ENCODE measurements at places on chromosomes 7 and 10.

GRCh38 chr7:127844165-127844564 is 187.1 kb downstream of the LRRC4 start:
- DNase-seq = no peak

- DNase-seq = no peak
Observed at GRCh38 chr10:69761320-69761719, 40.4 kb upstream of the COL13A1 start.

GRCh38 chr10:57145548-57145947 is 784.5 kb upstream of the ZWINT start:
- no peak for DNase-seq

DNA sequence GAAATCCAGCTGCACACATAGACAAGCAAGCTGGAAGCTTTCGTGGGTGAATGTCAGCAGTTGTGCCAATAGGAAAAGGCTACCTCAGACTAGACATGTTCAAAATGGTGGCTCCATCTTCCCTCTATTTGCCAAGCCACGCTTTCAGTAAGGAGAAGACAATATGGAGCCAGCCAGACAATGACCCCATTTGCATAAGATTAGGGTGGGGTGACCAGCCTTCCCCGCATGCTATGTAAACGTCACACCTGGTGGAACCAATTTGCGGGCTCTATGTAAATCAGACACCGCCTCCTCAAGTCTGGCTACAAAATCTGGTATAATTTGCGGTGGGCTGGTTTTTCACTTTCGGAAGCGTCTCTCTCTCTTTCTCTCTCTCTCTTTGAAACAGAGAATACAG is 297.4 kb upstream of the PCDH15 start:
- no peak for DNase-seq

- DNase-seq = no peak
Observed at GRCh38 chr10:80324086-80324485, 32.5 kb downstream of the DYDC1 start.

DNA sequence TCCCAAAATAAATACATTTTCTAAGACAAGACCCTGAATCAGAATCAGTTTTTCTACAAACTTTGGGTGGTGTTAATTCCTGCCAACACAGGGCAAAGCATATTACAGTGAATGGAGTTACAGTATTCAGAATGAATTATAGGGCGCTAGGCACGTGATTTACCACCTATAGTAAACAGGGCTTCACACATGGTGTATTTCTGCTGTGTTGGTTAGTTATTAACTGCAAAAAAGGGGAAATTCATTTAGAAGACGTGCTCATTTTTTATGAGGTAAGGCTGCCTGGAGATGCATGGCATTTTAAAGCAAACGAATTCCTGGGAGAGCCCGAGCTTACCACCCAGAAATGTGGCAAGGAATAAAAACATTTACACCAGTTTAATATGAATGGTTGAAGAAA is 393.8 kb downstream of the LRMDA start:
- DNase-seq = no peak

GRCh38 chr10:17212802-17213221 is 11.3 kb upstream of the TRDMT1 start:
- DNase-seq = no peak

GRCh38 chr7:2863461-2864066 is 19.5 kb upstream of the GNA12 start:
- DNase-seq = no peak

GRCh38 chr10:43127442-43127841 is 10.8 kb upstream of the CSGALNACT2 start:
- no peak for DNase-seq

GRCh38 chr7:75854233-75854632 is 24.6 kb upstream of the RHBDD2 start:
- no peak for DNase-seq

DNA sequence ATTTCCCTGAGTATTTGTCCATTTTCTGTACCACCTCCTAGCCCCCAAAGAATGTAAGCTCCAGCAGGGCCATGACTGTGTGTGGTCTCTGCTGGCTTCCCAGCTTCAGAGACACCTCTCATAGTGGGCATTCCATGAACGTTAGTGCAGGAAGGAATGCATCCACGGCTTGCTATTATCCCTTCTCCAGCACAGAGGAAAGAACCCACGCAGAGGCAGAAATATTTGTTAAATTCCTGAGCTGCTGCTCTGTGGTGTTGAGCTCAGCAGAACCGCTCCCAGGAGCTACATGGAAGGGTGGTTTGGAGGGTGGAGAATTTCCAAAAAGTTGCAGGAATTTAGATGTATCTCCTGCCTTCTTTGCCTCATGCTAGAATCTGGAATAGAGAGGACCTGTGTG is 275.2 kb downstream of the POU6F2 start:
- no peak for DNase-seq

GRCh38 chr7:37482505-37482904 is 33.8 kb upstream of the ELMO1 start:
- no peak for DNase-seq

DNA sequence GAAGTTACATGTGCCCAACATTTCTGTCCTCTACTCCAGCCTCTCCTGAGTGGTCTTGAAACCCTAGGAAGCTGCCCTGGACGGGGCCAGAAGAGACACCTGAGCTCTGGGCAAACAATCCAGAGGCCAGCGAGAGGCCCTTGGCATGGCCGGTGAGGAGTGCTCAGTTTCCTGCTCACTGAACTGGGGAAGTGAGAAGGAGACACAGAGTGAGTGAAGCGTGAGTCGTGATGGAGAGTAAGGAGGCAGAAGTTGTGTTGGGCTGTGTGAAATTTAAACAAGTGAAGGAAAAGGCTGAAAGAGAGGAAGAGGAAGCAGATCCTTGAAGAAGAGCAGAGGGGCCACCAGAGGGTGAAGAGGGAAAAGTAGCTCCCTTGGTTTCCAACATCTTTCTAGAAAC is 73.2 kb downstream of the WNT2 start:
- DNase-seq = no peak

DNA sequence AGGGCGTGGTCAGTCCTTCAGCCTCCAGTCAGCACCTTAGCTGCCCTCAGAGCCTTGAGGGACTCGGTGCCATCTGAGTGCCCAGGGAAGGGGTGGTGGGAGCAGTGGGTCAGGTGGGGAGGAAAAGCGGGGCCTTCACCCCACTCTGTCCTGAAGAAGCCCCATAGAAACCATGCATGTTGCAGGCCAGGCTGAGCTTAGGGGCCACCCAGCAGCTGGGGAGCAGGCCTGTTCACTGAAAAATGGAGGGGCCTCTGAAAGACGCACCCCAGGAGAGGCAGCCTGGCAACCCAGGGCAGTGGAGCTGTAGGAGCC is 144.3 kb downstream of the GRID1 start:
- DNase-seq = no peak

DNA sequence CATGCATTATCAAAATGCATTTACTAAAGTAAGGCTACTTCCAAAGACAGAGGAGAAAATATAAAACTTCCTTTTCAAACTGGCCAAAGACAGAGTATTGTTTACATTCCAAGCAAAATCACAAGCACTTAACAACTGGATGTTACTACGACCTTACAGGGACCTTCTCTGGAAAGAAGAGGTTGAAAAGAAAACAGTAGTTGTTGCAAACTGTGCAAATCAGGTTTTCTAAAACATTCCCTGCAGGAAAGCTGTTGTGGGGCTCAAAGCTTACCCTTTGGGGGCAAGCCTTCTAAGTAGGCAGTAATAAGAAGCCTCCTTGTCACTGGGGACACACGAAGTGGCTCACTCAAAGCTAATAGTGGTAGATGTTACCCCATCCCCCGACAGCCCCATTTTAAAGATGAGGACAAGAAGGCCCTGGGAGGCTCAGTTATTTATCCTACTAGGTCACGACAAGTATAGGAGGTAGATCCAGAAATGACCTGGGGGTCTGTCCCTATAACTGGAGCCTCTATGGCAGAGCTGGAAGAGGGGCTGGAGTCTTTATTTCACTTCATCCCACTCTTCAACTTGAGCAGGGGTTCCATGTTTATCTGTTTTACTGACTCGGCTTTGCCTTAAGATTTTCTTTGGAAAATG is 46.6 kb downstream of the ATXN7L1 start:
- DNase-seq = no peak

DNA sequence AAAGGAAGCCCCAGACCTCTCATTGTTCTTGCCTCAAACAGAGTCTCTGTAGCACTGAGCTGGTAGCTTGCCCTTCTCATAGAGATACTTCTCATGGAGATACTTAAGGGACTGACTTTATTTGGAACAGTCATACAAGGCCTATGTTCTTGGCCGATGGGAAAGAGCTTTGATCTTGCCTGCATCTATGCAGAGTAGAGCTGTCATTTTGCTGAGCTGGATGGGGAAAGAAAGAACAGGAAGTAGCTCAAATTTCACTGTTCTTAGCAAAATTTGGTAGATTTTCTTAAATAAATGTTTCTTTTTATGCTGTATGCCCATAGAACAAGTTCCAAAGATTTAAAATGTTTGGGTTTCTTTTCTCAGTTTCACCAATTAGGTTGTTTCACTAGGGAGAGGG is 119.3 kb upstream of the SEC61G start:
- DNase-seq = no peak

GRCh38 chr7:143978585-143978984 is 21.5 kb upstream of the OR6B1 start:
- no peak for DNase-seq

GRCh38 chr7:99447943-99448342 is 9.2 kb downstream of the CPSF4 start:
- DNase-seq = no peak

- no peak for DNase-seq
Observed at GRCh38 chr10:58921421-58921855, 255.0 kb upstream of the PHYHIPL start.

DNA sequence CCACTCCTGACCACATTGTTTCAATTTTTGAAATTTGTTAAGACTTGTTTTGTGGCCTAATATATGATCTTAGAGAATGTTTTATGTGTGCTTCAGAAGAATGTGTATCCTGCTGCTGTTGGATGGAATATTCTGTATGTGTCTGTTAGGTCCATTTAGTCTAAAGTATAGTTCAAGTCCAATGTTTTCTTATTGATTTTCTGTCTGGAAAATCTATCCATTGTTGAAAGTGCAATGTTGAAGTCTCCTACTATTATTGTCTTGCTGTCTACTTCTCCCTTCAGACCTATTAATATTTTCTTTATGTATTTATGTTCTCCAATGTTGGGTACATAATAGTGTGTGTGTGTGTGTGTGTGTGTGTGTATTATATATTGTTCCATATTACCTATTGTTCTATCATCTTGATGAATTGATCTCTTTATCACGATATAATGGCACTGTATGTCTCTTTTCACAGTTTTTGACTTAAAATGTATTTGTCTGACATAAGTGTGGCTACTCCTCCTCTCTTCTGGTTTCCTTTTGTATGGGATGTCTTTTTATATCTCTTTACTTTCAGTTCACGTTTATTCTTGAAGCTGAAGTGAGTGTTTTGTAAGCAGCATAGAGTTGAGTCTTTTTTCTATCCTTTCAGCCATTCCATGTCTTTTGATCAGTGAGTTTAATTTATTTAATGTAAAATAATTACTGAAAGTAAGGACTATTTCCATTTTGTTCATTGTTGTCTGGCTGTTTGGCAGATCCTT is 61.3 kb downstream of the AKR1D1 start:
- DNase-seq = no peak

GRCh38 chr7:75971961-75972763 is 22.2 kb downstream of the TMEM120A start:
- DNase-seq = no peak

DNA sequence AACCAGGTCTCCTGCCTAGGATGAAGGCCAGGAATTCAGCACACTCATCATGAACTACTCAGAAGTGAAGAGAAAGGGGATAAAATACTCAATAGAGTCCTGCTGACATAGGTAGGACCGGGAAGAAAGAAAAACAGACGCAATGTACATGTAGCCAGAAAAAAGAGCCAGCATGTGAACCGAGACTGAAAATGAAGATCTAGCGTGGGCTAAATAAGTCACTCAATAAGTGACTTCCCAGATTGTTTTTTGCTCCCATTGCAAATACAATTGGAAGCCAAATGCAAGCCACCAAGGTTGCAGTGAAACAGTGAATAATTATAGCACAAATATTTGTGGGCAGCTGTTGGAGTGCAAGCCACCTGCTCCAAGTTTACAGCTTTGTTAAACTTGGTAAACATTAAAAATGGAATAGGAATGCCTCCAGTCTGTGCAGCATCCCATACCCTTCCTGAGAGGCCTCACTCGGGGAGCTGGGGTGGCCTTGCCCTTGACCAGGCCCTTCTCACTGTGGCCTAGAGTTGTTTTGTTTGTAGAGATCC is 34.7 kb upstream of the HPS1 start:
- no peak for DNase-seq

- no peak for DNase-seq
Observed at GRCh38 chr10:86099542-86100334, 266.9 kb downstream of the GRID1 start.

DNA sequence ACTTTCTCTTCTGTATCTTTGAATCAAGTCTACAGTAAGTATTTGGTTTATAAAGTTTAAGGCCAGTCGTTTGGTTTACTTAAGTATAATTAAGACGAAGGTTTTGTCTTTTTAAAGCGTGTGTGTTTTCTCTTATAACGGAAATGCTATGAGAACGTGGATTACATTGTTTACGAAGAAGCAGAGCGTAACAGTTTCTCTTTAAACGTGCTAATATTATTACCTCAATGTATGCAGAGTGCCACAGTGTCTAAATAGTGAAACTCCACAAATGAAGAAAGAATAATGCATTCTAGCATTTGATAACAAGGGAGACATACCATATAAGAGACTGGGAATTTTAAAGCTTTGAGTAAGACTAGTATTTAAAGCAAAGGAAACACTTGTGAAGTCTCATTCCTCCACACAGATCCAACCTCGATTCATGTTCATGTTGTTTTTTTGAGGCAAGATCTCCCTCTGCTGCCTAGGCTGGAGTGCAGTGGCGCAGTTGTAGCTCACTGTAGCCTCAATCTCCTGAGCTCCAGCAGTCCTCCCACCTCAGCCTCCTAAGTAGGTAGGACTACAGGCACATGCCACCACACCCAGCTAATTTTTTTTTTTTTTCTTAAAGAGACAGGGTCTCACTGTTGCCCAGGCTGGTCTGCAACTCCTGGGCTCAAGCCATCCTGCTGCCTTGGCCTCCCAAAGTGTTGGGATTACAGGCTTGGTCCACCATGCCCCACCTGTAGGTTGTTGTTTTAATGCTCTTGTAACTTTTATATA is 75.1 kb downstream of the ANKRD61 start:
- DNase-seq = no peak

- DNase-seq = no peak
Observed at GRCh38 chr7:39615350-39615975, 7.9 kb upstream of the RALA start.

Data from NCI-H187 treated with DMSO at 0.1 percent for 48 hours (cell line).